ENCODE measurements at places on chromosomes 4 and X.

DNA sequence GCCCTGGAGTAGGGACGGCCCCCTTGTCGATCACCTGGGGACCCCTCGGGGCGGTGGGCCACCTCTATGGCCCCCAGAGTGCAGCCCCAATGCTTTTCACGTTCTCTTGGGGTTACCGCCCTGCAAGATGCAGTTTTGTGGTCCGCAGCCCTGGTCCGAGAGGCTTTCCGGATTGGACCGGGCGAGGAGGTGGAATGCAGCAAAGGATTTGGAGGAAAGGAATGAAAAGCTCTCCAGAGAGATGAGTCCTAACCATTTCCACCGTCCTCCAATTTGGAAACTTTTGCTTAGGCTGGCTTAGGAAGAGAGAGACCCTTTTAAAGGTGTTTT, 601 bp downstream of the SLC25A43 start:
- DNase-seq, result peak; percentile 77

GRCh38 chr4:188986271-188986689, 847.0 kb downstream of the TRIML1 start:
- peak; percentile 38 for DNase-seq

DNA sequence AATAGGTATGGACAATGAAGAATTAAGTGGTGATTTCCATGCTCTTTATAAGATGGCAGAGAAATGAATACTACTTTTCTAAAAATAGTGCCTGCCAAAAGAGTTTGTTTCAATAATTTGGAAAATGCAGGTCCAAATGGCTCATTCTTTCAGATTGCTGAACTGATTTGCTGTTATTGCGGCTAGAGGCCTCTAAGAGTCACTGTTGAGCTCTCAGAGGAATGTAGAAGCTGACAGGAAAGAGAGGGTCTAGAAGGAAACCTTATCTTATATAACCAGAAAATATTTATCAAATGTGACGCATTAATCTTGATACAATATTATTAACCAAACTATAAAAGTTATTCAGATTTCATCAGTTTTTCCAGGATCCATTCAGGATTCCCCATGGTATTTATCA, 65.7 kb upstream of the PAGE1 start:
- peak; percentile 16 for DNase-seq

DNA sequence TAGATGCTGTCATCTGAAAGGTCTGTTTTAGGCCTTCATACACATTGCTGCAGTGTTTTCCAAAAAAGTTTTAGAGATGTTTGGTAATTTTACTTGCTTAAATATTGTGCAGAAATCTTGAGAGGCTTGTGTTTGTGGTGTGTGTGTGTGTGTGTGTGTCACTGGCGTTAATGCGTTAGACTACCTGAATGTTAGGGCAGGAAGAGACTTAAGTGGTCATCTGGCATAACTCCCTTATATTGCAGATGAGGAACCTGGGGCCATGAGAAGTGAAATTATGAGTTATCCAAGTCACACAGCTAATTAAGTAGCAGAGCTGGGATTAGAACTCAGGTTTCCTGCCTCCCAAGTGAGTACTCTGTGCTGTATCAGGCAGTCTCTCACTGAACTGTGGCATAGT, 1.4 kb downstream of the LSM6 start:
- no peak for DNase-seq

DNA sequence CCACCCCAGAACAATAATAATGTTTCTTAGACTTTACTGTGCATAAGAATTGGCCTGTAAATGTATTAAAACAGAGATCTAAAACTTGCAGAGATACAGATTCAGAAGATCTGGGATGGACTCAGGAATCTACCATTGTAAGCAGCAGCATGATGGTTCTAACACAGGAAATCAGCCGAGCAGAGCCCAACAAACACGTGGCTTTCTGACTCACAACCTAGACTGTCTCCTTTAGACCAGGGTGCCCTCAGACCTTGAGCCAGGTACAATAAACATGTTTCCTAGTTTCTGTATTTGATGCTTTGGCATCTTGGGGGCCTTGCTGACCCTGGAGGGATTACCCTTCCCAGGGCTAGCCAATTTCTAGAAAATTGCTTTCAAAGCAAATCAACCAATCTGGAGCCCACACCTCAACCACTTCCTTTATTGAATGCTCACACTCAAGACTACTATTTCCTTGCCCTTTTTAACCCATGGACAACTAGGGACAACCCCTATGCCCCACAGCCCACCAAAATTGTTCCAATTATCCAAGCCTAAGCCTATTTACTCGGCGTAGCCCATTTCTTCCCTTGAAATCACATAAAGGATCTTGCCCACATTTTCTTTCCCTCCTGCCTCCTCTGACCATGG, 80.5 kb downstream of the TBC1D9 start:
- DNase-seq, result no peak

DNA sequence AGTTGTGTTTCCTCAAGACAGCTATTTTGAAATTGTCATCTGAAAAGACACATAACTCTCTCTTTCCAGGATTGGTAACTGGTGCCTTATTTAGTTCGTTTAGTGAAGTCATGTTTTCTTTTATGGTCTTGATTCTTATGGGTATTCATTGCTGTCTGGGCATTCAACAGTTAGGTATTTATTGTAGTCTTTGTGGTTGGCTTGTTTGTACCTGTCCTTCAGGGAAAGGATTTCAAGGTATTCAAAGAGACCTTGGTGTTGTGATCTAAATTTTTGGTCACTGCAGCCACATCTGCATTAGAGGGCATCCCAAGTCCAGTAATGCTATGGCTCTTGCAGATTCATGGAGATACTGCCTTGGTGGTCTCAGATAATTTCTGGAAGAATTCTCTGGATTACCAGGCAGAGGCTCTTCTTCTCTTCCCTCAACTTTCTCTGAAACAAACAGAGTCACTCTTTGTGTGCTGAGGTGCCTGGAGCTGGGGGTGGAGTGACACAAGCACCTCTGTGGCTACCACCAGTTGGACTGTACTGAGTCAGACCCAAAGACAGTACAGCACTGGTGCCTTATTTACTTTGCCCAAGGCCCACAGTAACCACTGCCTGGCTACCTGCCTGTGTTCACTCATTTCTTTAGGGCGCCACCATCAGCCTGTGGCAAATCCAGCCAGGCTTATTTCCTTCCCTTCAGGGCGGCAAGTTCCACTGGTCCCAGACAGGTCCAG, 620.4 kb downstream of the KCNIP4 start:
- no peak for DNase-seq

- DNase-seq, result peak; percentile 79
These were observed 208.3 kb upstream of the JADE1 start for GRCh38 chr4:128600996-128601871.

DNA sequence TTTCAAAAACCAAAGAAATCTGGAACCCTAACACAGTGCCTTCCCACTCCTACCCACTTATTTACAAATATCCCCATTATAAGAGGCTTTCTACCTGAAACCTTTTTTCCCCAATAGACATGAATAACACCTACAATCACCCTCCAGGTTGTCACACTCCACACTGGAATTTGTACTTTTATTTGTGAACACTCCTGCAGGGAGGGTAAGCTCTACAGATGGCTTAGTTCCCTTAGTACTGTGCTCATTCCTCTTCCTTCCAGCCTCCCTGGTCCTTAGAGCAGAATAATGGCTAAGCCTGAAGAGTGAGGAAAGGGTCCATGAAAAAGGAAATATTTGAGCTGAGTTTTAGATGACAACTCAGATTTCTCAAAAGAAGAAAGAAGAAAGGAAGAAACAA, 22.2 kb upstream of the SULT1E1 start:
- no peak for DNase-seq

GRCh38 chrX:111131572-111131971, 35.6 kb downstream of the PAK3 start:
- peak; percentile 9 for DNase-seq

- DNase-seq, result no peak
These were observed 206.6 kb downstream of the ADGRL3 start for GRCh38 chr4:61406677-61407076.

DNA sequence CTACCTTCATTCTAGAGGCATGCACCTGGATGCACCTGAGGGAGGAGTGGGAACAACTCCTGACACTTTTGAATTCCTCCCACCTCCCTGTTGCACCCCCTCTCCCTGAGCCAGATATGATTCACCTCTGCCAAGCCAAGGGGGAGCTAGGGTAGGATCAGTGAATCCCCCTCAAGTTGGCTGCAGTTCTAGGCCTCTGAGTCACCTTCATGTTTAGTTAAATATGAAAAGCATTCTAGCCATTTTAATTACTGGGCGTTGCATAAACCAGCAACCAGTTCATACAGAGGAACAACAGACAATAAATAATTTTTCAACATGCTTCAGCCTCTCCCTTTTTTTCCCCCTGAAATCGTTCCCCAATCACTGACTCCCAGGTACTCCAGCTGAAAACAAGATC, 1440.2 kb downstream of the ADGRL3 start:
- no peak for DNase-seq

- peak; percentile 71 for DNase-seq
These were observed 5.8 kb downstream of the SRPX2 start for GRCh38 chrX:100649550-100650356.

GRCh38 chr4:3402491-3403347, 39.0 kb upstream of the HGFAC start:
- DNase-seq, result peak; percentile 81

GRCh38 chr4:62881210-62881609, 1528.0 kb downstream of the TECRL start:
- no peak for DNase-seq

GRCh38 chrX:20319054-20319453, 52.3 kb upstream of the RPS6KA3 start:
- DNase-seq, result no peak

DNA sequence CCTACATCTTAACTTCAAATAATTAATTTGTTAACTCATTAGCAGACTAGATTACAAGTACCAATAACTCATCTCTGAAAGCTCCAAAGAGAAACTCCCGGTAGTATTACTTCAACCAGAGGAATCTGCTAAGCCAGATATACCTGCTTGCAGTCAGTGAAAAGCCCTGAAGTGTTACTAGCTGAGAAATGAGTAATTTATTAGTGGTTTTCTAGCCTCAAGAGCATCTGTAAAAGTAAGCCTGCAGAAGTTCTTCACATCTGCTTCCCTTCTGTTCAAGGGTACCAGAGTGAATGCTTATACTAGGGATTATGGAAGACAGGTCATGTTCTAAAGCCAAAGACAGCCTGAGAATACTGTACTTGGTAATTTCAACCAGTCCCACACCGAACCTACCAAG, 34.7 kb downstream of the IRS4 start:
- DNase-seq, result no peak
